Activated naive CD8-positive, alpha-beta T cell treated with anti-CD3 and anti-CD28 coated beads for 36 hours (primary cell): ENCODE measurements at places on chromosomes 6 and 20.
A peak's percentile ranks its signal among the peaks of the same experiment; 100 is the strongest.

- no peak overlapping the region for H3K27ac ChIP-seq
- H3K27me3 ChIP-seq = no peaks in the 10 kb centered on the region
- DNase-seq = peak; percentile 21
- no peak overlapping the region for H3K4me3 ChIP-seq
These were observed 260.0 kb downstream of the C6orf118 start for GRCh38 chr6:165049362-165049761.

DNA sequence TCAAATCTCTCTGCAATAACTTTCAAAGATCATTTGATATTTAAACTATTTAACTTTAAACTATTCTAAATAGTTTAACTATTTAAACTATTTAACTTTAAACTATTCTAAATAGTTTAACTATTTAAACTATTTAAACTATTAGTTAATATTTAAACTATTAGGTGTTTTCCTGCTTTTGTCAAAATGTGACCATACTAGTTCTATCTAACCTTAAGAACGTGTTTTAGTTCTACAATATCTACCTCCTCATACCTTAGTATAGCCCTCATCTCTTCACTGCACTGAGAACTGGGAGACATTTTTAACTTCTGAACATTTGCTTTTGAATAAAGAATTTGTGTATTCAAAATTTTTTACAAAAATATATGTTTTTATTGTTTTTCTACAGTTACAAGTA lies 429.1 kb downstream of the ADGRB3 start:
- no peak for DNase-seq
- no peaks in the 10 kb centered on the region for H3K4me1 ChIP-seq
- no peak overlapping the region for H3K4me3 ChIP-seq
- no peaks in the 10 kb centered on the region for H3K27me3 ChIP-seq
- no peaks in the 10 kb centered on the region for H3K36me3 ChIP-seq

DNA sequence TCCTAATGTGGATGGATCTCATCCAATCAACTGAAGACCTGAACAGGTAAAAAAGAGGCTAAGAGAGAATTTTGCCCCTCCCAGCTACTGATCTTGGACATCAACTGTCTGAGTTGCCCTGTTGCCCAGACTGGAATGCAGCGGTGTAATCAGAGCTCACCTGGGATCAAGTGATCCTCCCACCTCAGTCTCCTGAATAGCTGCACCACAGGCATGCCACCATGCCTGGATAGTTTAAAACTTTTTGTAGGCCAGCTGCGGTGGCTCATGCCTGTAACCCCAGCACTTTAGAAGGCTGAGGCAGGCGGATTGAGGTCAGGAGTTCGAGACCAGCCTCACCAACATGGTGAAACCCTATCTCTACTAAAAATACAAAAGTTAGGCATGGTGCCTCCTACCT lies 34.9 kb upstream of the GCNT2 start:
- no peaks in the 10 kb centered on the region for H3K36me3 ChIP-seq
- H3K4me1 ChIP-seq = no peaks in the 10 kb centered on the region
- H3K27me3 ChIP-seq = peaks cover 19% of the 10 kb centered on the region
- H3K4me3 ChIP-seq = no peak overlapping the region
- H3K27ac ChIP-seq = no peak overlapping the region
- DNase-seq = no peak

DNA sequence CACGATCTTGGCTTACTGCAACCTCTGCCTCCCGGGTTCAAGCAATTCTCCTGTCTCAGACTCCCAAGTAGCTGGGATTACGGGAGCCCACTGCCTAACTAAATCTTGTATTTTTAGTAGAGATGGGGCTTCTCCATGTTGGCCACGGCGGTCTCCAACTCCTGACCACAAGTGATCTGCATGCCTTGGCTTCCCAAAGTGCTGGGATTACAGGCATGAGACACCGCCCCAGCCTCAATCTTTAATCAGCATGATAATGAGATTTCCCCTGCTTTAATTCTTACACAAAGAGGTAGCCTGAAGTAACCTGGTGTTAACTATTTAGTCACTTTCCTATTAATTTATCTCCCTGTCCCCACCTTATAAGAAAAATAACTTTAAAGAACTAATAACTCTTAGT lies 31.3 kb upstream of the TRDN start:
- H3K27ac ChIP-seq = no peak overlapping the region
- no peak overlapping the region for H3K4me3 ChIP-seq
- no peaks in the 10 kb centered on the region for H3K36me3 ChIP-seq
- no peaks in the 10 kb centered on the region for H3K27me3 ChIP-seq
- H3K4me1 ChIP-seq = no peaks in the 10 kb centered on the region

DNA sequence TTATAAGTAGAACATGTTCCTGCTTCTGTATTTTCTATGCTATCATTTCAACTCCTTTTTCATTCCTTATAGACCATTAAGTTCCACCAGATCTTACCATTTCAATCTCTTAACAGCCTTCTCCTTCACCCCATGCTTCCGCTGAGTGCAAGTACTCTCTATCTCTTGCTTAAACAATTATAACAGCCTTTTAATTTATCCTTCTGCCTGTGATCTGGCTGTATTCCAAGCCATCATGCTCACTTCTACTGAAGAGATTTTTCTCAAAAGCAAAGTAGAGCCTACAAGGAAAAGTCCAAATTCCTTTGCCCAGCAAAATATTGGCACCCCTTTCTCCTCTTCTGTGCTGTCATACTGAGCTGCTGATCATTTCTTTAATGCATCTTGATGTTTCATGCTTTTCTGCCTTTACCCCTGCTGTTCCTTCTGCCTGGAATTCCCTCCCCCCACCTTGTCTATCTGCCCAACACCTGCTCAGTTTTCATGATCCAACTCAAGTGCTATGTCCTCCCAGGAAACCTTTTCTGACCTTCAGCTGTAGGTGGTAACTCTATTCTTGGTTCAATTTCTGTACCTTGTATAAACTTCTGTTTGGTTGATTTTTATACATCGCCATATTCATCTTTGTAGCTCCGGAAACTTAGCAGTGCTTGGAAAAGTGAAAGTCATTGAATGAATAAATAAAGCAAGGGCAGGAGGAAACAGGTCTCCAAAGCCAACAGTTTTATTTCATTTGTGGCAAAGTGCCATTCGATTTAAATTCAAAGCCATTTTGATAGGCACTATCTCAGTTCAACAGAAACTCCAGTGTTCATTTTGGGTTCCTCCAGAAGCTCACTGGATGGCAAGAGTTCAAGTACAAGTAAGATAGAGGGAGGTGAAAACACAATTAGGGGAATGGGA lies 10.5 kb upstream of the BMP2 start:
- no peaks in the 10 kb centered on the region for H3K27me3 ChIP-seq
- no peak for DNase-seq
- H3K4me3 ChIP-seq = no peak overlapping the region
- no peak overlapping the region for H3K27ac ChIP-seq
- no peaks in the 10 kb centered on the region for H3K4me1 ChIP-seq
- H3K36me3 ChIP-seq = no peaks in the 10 kb centered on the region

DNA sequence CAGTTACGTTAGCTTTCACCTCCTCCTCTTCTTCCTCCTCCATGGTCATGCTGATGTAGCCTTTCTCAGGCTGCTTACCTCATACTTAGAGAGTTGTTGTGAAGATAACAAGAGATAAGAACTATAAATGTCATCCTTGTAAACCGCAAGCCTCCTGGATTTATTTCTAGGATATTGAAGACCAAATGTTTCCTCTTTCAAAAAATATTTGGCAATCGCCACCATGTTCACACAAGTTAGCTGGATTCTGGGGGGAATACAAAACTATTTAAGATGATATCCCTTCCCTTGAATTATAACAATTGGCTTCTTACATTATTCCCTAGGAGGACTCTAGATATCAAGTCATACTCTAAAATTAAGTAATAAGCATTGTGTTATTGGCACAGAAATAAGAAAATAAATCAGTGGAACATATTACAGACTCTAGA lies 99.8 kb upstream of the PLEKHG1 start:
- no peaks in the 10 kb centered on the region for H3K36me3 ChIP-seq
- peaks cover 8% of the 10 kb centered on the region for H3K27me3 ChIP-seq
- H3K27ac ChIP-seq = no peak overlapping the region
- H3K4me3 ChIP-seq = no peak overlapping the region
- DNase-seq = no peak

GRCh38 chr6:22928775-22929174 lies 359.4 kb downstream of the HDGFL1 start:
- no peak overlapping the region for H3K27ac ChIP-seq
- H3K27me3 ChIP-seq = no peaks in the 10 kb centered on the region
- no peaks in the 10 kb centered on the region for H3K36me3 ChIP-seq
- no peak overlapping the region for H3K4me3 ChIP-seq
- DNase-seq = no peak

GRCh38 chr20:32261644-32262043 lies 15.8 kb upstream of the KIF3B start:
- no peak for DNase-seq
- no peak overlapping the region for H3K4me3 ChIP-seq
- peaks cover 8% of the 10 kb centered on the region for H3K4me1 ChIP-seq
- no peaks in the 10 kb centered on the region for H3K27me3 ChIP-seq

GRCh38 chr6:136085370-136086115 lies 164.6 kb downstream of the MTFR2 start:
- H3K4me1 ChIP-seq = no peaks in the 10 kb centered on the region
- DNase-seq = no peak
- no peak overlapping the region for H3K27ac ChIP-seq
- no peaks in the 10 kb centered on the region for H3K36me3 ChIP-seq
- no peak overlapping the region for H3K4me3 ChIP-seq
- no peaks in the 10 kb centered on the region for H3K27me3 ChIP-seq

GRCh38 chr6:142968601-142969000 lies 23.6 kb upstream of the HIVEP2 start:
- DNase-seq = no peak
- no peak overlapping the region for H3K27ac ChIP-seq
- no peak overlapping the region for H3K4me3 ChIP-seq
- H3K4me1 ChIP-seq = no peaks in the 10 kb centered on the region
- no peaks in the 10 kb centered on the region for H3K27me3 ChIP-seq

DNA sequence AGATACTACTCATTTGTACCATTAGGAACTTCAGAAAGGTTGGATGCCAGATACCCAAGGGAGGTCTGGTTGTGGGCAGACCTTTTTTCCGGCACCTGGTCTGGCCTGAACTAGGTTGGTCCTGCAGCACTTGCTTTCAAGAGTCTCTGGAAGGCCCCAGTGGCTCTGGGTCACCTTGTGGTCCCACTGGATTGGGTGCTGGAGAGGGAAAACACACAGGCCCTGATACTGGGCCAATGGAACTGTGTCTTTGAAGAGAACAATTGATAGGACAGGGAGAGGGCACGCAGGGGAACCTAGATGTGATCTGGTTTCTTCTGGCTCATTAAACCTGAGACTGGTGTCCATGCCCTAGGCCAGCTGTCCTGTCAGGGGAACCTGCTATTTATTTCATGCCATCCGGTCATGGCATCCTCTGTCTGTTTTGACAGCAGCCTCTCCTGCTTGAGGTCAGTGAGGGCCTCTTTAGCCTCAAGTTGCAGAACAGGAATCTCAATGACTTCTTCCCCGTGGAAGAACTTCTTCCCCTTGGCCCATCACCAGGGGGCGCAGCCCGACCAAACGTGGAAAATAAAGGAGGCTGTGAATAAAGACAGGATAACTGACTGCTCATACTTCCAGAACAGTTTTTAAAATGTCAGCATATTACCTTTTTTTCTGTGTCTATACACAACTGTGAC lies 25.0 kb downstream of the TAF8 start:
- H3K4me1 ChIP-seq = no peaks in the 10 kb centered on the region
- H3K27me3 ChIP-seq = no peaks in the 10 kb centered on the region
- H3K27ac ChIP-seq = no peak overlapping the region
- no peak overlapping the region for H3K4me3 ChIP-seq

DNA sequence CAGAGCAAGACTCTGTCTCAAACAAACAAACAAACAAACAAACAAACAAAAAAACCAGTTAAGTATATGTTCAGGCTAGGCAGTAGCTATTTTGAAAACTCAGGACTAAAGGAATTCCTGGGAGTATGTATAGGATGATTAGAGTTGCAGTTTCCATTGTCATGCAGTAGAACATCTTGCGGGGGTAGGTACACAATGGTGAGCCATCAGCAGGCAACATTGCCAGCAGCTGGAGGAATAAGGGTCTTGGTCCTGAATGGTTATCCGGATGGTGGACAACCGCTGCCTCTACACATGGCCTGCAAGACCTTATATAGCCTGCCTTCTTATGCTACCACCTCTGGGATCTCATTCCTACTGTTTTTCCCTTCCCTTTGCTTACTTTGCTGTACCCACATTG lies 297.5 kb downstream of the SOX4 start:
- no peak overlapping the region for H3K27ac ChIP-seq
- H3K4me3 ChIP-seq = no peak overlapping the region
- no peaks in the 10 kb centered on the region for H3K36me3 ChIP-seq
- no peak for DNase-seq

- H3K27ac ChIP-seq = no peak overlapping the region
- DNase-seq = no peak
- H3K36me3 ChIP-seq = no peaks in the 10 kb centered on the region
- no peaks in the 10 kb centered on the region for H3K4me1 ChIP-seq
- no peaks in the 10 kb centered on the region for H3K27me3 ChIP-seq
These were observed 157.5 kb downstream of the TRMT11 start for GRCh38 chr6:126143761-126144251.

- no peaks in the 10 kb centered on the region for H3K4me1 ChIP-seq
- H3K27me3 ChIP-seq = no peaks in the 10 kb centered on the region
- no peaks in the 10 kb centered on the region for H3K36me3 ChIP-seq
- no peak for DNase-seq
These were observed 1021.6 kb upstream of the FLRT3 start for GRCh38 chr20:15359056-15359455.

DNA sequence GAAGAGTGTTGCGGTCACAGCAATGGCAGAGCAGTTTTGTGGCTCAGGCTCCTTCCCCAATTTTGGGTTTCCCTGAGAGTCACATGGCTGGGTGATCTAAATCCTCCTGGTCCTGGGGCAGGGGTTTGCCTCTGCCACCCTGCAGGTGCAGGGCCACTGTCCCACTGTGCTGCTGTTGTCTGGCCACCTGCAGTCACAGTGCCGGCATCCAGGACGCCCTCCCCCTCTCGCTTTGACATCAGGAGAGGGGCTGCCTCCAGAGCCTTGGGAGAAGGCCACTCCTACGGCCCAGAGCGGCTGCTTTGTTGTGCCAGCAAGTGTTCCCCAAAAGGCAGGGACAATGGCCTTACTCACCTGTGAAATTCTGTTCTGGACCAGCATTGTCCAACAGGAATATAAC lies 449.0 kb downstream of the QKI start:
- DNase-seq = no peak
- no peaks in the 10 kb centered on the region for H3K36me3 ChIP-seq
- peaks cover 43% of the 10 kb centered on the region for H3K27me3 ChIP-seq
- H3K4me1 ChIP-seq = peaks cover 5% of the 10 kb centered on the region
- no peak overlapping the region for H3K27ac ChIP-seq

DNA sequence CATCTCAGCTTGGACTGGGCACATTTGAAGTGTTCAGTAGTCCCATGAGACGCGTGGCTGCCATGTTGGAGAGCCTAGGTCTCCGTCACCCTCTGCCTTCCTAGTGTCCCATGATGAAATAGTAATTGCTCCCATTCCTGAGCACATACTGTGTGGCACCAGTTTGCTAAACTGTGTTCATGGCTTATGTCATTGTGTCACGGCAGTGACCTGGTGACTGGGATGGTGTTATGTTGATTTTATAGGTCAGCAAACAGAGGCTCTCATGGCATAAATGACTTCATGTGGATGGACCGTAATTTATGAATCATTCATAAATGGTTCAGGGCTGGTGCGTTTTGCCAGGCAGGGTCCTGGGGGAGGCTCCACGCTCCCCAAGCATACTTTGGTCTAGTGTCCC lies 3.8 kb downstream of the BCAS4 start:
- peaks cover 32% of the 10 kb centered on the region for H3K4me1 ChIP-seq
- peaks cover 4% of the 10 kb centered on the region for H3K36me3 ChIP-seq
- DNase-seq = no peak
- no peaks in the 10 kb centered on the region for H3K27me3 ChIP-seq

- no peak for DNase-seq
- no peak overlapping the region for H3K27ac ChIP-seq
- peaks cover 6% of the 10 kb centered on the region for H3K36me3 ChIP-seq
- H3K27me3 ChIP-seq = no peaks in the 10 kb centered on the region
These were observed 33.7 kb upstream of the VEGFA start for GRCh38 chr6:43736211-43736786.
